ENCODE measurements at places on chromosomes 2 and 18. TPM values are rescaled to one million over a fixed set of nuclear protein-coding genes. Genes with fewer than 3 reads are reported as not detected.

The INHBB gene
- 4.9 TPM for total RNA-seq

The SERPINB13 gene
- under 0.01 TPM for total RNA-seq

The ERMN gene
- total RNA-seq = under 0.01 TPM

The DCDC2C gene
- total RNA-seq = 0.49 TPM

The GATA6 gene
- 0.25 TPM for total RNA-seq

The FLACC1 gene
- total RNA-seq = 3.0 TPM

The RTP5 gene
- 5.2 TPM for total RNA-seq

The OR6B2 gene
- not detected for total RNA-seq

The TCF7L1 gene
- total RNA-seq = 0.98 TPM

The IL36RN gene
- not detected for total RNA-seq

The LRP1B gene
- total RNA-seq = 52.1 TPM

The SAG gene
- not detected for total RNA-seq

The C1GALT1C1L gene
- not detected for total RNA-seq

The ZNF638 gene
- 233 TPM for total RNA-seq

The FAM237A gene
- not detected for total RNA-seq

The REG3G gene
- total RNA-seq = not detected

The NT5DC4 gene
- not detected for total RNA-seq

The GLB1L gene
- 3.4 TPM for total RNA-seq

The MYL1 gene
- total RNA-seq = not detected

The DSC3 gene
- total RNA-seq = 0.49 TPM

The MGAT4A gene
- total RNA-seq = 24.8 TPM

Measured in temporal lobe (tissue), 4 donors.